ENCODE measurements at places on chromosomes 5 and 9.
A peak's percentile ranks its signal among the peaks of the same experiment; 100 is the strongest.

DNA sequence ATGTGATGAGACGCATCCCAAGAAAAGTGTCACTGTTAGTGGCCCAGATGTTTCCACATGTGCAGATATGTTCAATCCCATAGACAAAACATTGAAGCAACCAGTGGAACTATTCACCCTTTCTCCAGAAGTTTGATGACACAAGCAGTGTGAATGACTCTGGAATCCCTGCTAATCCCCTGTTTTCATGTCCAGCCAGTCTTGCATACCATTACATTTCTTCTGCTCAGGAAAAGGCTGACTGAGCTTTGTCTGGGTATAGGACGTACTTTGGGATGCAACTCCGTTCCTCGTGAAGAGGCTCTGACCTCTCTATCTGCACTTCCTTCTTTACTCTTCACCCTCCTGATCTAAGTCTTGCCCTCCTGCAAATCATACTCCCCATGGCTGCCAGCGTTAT lies 172.4 kb downstream of the NTRK2 start:
- DNase-seq: no peak

DNA sequence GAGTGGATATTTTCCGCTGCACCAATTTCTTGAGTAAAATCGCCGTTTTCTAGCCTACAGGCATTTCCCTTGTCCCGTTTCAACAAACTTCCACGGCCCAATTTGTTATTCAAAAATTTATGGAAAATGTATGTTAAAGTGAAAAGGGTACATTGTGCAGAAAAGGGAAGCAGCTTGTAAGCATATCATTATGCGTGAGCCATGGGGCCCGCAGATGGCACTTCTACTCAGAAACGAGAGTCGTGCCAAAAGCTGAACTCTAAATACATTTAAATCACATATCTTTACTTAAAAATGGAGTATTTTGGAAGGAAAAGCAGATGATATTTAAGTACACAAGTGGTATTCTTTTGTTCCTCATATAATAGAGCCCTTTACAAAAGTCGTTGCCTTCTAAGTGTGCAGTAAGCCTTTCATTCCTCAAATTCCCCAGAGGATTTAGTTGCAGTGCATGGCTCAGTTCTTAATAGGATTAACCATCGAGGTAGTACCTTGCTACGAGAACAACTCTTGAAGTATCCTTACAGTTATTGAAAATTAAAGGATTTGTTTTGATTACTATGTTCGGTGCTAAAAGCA lies 1227.2 kb upstream of the WWC1 start:
- no peak for DNase-seq

GRCh38 chr5:170538696-170539586 lies 35.1 kb downstream of the KCNIP1 start:
- no peak for DNase-seq

- no peak for DNase-seq
Measured at GRCh38 chr5:37580106-37580505, 201.0 kb downstream of the WDR70 start.

- DNase-seq: no peak
Measured at GRCh38 chr9:93964685-93965084, 9.5 kb upstream of the BARX1 start.

- DNase-seq: no peak
Measured at GRCh38 chr9:131773911-131774379, 34.1 kb upstream of the RAPGEF1 start.

GRCh38 chr5:111537141-111538024 lies 25.0 kb upstream of the STARD4 start:
- DNase-seq: no peak

- no peak for DNase-seq
Measured at GRCh38 chr5:72353046-72353445, 32.9 kb downstream of the PTCD2 start.

DNA sequence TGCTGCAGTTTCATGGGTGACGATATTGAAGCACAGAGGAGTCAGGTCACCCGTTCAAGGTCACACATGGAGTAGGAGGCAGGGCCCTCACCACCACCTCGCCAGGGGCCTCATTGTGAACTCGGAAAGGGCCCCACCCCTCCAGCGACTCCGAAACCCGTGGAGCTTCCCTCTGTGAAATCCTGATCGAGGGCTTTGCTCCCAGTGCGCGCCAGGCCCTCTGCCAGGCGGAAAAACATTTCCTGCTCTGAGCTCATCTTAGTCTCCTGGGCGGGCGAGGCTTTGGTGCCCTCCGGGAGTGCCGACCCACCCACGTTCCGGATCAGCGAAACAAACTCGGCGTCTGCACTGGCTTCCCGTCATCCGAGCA lies 75.0 kb upstream of the FCN1 start:
- no peak for DNase-seq

DNA sequence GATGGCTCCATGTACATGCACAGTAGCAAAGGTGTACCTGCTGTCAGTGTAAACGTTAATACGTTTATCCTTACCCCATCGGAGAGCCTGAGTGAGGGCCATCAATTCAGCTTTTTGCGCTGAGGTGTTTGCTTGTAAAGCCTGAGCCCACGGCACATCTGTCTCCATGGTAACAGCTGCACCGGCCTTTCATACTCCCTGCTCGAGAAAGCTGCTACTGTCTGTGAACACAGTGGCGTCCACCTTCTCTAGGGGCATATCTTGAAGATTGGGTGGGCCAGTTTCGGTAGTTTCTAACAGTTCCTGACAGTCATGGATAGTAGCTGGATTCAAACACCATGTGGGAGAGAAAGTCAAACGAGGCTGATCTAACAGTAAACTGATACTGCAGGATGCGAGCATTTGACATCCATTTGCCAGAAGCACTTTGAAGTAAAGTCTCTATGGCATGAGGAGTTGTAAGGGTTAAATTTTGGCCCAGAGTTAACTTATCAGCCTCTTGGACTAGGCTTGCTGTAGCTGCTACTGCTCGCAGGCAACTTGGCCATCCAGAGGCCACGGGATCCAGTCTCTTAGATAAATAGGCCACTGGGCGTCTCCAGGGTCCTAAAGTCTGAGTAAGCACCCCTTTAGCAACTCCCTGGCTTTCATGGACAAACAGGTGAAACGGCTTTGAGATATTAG lies 21.0 kb upstream of the RHOBTB3 start:
- no peak for DNase-seq

GRCh38 chr9:91894023-91894422 lies 56.0 kb downstream of the ROR2 start:
- DNase-seq: no peak

DNA sequence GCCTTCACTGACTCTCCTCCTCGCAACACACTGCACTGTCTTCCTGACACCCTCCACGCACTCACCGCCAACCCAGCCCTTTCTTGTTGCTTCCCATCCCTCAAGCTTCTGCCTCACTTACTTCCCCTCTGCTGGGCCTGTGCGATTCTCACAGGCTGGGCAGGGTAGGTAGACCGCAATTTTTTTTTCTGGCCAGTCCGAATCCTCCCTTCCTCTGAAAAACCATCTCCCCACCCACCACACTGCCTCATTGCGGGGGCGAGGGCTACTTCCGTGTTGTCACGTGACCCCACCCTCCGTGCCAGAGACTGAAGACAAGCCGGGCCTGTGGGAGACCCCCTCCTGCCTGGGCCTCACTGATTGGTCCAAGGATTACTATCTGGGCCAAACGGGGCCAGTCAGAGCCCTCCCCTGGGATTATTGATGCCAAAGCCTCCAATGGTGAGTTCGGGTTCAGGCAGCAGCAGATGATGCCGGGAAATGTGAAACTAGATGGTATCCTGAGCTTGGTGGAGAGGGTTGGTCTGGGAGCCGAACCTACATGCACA lies 73.1 kb downstream of the STK10 start:
- peak; percentile 55 for DNase-seq

All from bone marrow (tissue), 2 donors.